ENCODE measurements at places on chromosomes 7 and 10. TPM values are rescaled to one million over a fixed set of nuclear protein-coding genes. Genes with fewer than 3 reads are reported as not detected.
A peak's percentile ranks its signal among the peaks of the same experiment; 100 is the strongest.

The EPDR1 gene
- 85.2 TPM for polyA plus RNA-seq

DNA sequence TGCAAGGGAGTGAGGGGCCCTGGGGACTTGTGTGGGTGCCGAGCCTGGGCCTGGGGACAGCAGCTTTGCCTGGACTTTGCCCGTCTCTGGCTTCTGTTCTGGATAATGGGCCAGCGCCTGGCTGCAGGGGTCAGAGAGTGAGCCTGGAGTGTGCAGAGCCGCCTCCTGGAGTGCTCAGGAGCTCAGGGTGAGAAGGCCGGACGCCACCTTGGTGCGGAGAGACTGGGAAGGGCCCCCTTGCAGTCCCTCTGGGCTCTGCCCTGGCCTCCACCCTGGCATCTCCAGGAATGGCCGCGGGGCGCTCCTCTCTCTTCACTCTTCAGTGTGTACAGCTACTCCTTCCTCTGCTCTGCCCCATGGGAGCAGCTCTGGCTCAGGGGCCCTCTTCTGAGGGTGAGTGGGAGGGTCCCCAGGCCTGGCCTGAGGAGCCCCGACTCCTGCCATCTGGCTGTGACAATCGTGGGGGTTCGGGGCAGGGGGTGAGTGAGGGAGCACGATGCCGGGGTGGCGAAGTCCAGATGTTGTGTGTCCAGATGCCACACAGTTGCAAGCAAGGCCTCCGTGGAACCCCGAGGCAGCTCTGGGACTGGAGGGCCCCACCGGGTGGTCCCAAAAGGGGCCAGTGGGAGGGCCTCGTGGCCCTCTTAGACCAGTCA lies 187.1 kb downstream of the DNAJB6 start:
- DNase-seq: no peak

The ST8SIA6 gene
- polyA plus RNA-seq: 1.8 TPM

The PODXL gene
- polyA plus RNA-seq: 66.2 TPM

The CAMK2B gene
- polyA plus RNA-seq: 14.7 TPM

DNA sequence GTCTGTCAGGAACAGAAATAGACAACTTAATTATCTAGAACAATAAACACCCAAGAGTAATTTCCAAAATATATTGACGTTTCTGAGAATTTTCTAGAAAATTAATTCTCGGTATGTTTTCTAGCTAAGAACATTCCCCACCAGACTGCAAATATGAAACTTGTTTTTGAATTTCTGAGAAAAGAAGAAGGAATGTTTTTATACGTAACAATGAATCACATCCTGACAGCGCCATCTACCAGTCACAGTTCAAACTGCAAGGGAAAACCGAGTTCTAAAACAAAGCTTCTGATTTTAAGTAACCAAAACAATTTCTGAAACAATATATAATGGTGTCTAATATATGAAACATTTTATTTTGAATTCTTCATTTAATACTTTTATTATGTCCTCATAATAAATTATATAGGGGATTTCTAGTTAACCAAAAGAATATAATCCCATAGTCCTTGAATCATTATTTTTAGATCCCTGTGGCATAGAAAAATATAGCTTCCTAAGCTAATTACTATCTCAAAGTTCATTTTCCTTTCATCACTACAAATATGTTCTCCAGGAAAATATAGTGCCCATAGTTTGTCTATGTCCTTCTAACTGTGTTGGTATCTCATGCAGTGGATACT lies 34.5 kb upstream of the MEOX2 start:
- no peak for DNase-seq

- no peak for DNase-seq
Observed at GRCh38 chr7:90180649-90181048, 26.4 kb downstream of the STEAP1 start.

DNA sequence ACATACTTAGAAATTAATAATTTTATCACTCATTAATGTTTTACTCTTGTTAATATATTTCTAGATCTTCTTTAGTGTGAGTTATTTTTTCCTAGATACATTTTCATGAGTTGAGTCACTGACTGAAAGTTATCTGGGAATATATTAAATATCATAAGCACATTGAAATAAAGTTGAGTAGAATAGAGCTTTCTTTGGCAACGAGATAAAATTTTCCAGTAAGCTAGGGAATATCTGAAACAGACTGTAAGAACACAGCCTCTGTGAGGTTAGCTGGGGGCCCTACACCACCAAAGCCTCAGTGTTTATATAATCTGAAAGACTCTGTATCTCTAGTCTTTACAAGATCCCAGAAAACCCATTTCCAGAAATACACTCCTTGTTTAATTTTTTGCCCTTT lies 347.8 kb upstream of the PLXDC2 start:
- DNase-seq: peak; percentile 61

DNA sequence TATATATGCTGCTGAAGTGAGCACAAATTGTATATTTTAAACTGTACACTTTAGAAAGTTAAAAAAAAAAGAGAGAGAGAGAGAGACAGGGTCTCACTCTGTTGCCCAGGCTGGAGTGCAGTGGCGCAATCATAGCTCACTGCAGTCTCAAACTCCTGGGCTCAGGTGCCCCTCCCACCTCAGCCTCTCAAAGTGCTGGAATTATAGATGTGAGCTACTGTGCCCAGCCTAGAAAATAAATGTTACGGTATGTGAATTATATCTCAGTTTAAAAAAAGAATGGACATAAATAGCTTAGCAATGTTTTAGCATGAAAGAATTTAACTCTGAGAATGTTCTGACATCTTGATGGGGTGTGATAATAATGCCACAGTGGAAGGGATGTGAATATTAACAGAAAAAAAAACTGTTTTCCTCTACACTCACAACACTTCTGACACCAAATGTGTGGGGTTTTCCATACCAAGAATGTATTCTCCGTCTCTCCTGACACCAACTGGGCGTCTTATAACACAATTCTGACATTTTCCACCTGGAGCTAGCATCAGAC lies 162.1 kb downstream of the PLCE1 start:
- no peak for DNase-seq

GRCh38 chr10:30542895-30543288 lies 86.7 kb downstream of the LYZL2 start:
- DNase-seq: no peak

The ADAM12 gene
- 18.5 TPM for polyA plus RNA-seq

DNA sequence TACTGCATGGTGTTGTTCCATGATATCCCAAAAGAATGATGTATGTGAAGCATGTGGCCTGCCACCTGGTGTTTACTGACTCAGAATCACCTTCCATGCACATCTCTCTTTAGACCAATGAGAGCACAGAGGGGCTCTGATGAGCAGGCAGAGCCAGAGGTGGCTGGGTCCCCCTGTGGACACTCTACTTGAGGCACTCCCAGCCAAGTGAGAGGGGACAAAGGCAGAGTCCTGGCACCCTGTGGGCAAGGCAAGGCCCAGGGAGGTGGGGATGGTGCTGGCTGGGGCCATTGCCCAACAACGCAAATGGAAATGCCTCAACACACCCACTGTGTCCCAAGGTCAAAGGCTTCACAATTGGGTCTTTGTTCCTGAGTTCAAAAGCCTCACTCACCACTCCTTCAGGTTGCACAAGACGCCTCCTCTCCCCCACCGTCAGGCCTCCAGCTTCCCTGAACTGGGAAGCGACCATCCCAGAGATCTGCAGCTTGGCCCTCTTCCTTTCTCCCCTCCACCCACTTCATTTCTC lies 164.6 kb downstream of the NEURL1 start:
- no peak for DNase-seq

The OR2A42 gene
- 0.85 TPM for polyA plus RNA-seq
